Activated CD8-positive, alpha-beta T cell treated with anti-CD3 and anti-CD28 coated beads for 36 hours (primary cell): ENCODE measurements at places on chromosomes 5 and 9. TPM values are rescaled to one million over a fixed set of nuclear protein-coding genes. Genes with fewer than 3 reads are reported as not detected.

DNA sequence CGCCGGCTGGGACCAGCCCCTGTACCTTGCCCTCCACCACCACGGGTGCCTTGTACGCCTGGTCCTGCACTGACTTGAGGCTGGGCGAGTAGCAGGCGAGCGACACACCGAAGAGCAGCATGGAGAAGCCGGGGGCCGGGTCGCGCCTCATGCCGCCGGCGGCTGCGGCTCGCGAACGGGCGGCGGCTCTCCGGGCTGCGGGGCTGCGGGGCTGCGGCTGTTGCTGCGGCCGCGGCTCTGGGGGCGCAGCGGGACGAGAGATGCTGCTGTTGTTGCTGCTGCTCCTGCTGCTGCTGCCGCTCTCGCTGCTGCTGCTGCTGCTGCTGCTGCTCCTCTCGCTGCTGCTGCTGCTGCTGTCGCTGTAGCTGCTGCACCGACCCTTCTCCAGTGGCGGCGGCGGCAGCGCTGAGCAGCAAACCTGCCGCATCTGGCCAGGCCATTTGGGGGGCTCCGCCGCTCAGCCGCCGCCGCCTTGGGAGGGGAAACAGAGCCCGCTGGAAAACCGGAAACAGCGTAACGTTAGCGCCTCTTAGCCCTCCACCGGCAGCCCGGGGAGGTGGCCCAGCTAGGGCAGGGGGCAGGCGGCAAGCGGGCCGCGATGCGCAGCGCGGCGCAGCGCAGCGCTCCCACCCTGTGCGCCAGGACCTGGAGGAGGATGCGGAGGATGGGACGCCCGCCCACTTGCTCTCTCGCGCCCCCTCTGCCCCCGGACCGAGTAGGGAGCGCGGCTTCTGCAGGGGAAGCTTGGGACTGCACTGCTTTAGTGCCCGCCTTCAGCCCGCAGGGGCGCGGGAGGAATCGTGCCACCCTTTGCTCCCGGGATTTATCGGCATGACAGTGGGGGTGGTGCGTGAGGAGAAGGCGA lies at the start of gene NRG2:
TSS of gene NRG2 (minus strand) at position 657 of the 865 bp plus-strand sequence.
- DNase-seq, result peak; percentile 47

DNA sequence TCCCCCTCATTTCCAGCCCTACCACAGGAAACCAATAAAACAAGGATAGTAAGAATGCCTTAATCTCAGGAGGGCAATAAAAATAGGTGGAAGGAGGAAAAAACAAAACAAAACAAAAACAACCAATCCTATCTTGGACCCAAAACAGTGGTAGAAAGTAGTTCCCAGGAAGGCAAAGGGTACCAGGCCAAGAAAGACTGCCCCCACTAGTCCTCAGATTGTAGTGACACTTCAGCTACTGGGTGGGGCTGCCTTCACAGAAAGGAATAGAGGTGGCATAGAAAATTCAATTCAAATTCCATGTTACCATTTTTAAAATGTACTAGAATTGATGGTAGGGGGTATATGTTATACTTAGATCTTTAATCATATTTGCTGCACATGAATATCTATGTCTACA lies 59.3 kb downstream of the DPYSL3 start:
- no peak for DNase-seq

- DNase-seq, result no peak
Measured at GRCh38 chr9:111659691-111660090, 1.7 kb upstream of the GNG10 start.

DNA sequence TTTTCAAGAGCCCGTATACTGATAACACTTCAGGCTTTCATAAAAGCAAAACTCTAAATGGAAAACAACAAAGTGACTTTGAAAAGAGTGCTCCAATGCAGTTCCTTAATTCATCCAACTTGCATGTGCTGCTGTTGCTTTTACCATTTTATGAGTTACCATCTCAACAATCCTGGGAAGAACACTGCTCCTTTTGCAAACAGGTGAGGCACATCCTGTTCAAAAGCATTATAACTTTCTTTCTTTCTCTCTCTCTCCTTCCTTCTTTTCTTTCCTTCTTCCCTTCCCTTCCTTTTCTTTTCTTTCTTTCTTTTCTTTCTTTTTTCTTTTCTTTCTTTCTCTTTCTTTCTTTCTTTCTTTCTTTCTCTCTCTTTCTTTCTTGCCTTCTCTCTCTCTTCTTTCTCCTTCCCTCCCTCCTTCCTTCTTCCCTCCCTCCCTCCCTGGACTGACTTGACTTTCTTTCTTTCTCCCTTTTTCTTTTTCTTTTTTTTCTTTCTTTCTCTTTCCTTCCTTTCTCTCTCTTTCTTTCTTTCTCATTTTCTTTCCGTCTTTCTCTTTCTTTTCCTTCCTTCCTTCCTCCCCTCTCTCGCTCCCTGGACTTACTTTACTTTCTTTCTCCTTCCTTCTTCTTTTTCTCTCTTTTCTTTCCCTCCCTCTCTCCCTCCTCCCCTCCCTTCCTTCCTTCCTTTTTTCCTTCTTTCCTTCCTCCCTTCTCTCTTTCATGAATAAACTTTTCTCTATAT lies 11.2 kb upstream of the PARP8 start:
- DNase-seq, result no peak

DNA sequence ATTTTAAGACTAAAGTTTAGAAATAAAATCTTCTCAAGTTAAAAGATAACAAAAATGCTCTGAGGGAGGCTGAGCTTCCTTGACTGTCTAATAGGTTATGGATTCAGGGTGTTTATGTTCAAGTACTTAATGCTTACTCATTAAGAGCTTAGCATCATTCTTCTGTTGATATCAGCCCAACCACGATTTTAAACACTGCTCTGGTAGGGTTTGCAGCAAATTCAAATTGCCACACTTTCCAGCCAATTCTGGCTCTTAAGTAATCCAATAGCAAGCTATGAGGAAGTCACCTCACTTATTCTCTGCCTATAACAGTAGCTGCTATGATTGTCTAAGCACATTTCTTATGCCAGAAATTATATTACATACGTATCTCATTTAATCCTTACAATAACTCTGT lies 191.0 kb upstream of the KIF2A start:
- no peak for DNase-seq

GRCh38 chr5:168342151-168342825 lies 50.8 kb downstream of the WWC1 start:
- DNase-seq, result no peak

GRCh38 chr5:395156-395920 lies 47.6 kb upstream of the EXOC3 start:
- DNase-seq, result no peak

DNA sequence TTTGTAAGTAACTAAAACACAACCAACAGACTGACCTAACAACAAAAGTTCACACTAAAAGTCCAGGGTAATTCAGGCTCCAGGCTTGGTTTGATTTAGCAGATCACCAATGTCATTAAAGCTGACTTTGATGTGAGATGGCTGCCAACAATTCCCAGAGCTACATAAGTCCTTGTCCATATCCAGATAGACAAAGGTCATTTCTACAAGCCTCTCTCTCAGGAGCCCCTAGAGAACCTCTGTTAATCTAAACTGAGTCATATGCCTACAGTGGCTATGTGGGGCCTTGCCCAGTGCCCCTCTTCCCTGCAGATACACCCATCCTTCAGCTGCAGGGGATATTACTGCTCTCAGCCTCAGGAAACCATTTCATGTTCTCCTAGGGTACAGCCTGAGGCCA lies 18.2 kb upstream of the ANP32B start:
- no peak for DNase-seq

DNA sequence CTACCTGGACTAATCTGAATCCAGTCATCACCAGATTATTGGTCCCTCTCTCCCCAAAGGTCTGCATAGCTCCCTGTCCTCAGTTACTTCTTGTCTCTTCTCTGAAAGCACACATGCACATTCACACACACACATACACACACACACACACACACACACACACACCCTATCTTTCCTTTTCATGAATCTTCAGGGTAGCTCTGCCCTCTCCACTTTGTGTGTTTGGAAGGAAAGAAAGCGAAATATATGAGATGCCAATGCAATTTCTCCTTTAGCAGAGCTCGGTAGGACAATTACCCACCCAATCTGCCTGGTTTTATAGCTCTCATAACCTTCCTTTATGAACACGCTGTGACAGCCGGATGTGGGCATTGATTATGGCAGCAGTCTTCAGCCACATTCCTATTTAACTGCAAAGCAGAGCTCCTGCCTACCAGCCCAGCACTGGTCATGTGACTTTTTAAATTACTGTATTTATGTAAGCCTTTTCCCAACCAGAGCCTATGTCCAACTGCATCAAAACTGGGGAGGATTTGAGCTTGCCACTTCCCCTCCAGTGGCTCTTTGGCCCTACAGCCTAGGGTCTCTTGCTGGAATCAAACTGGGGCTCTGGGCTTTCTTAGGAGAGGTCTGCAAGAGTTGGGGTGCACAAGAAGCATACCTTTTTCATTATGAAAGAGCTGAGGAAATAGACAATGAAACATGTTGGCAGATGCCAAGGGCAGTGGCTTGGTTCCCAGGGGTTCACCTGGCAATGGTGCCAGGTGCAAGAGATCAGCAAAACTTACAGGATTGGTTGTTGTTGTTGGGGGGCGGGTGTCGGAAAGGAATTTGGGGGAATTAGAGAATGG lies 20.8 kb upstream of the MATR3 start:
- DNase-seq, result peak; percentile 67

Gene FIBCD1
- not detected for total RNA-seq

- DNase-seq, result no peak
Measured at GRCh38 chr5:158133369-158133768, 274.4 kb upstream of the CLINT1 start.

Gene MOB3B
- total RNA-seq, result 0.67 TPM

DNA sequence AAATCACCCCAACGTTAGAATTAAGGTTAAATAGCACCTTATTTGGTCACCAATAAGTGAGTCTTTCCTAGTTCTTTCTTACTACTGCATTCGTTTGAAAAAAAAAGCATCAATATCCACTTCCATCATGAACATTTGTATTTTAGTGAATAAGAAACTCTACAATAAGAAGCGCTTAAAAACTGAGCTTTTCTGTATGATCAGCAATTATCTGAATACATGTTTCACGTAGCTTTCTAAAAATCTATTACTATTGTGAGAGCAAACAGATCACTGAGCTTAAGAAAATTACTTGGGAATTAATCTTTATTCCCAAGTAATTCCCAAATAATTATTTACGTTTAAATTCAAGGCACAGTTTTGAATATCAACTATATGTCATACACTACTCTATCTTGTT lies 32.5 kb downstream of the ZDHHC21 start:
- DNase-seq, result no peak

Gene COL5A1
- 0.29 TPM for total RNA-seq

GRCh38 chr9:135295551-135296300 lies 183.9 kb upstream of the PPP1R26 start:
- DNase-seq, result no peak

Gene RNF14
- total RNA-seq, result 34.1 TPM

GRCh38 chr5:180209137-180209581 lies at the start of gene RASGEF1C:
RASGEF1C (minus strand) TSS chr5:180209211; CDS start chr5:180138052, 71,159 bp downstream.
- DNase-seq, result peak; percentile 68

- no peak for DNase-seq
Measured at GRCh38 chr5:133241179-133242092, 189.6 kb downstream of the HSPA4 start.

- no peak for DNase-seq
Measured at GRCh38 chr5:171445644-171446516, 26.4 kb downstream of the FGF18 start.

- no peak for DNase-seq
Measured at GRCh38 chr9:28503573-28503972, 930.3 kb upstream of the C9orf72 start.

Gene ORM2
- not detected for total RNA-seq

GRCh38 chr5:60538955-60539866 lies 160.8 kb downstream of the DEPDC1B start:
- no peak for DNase-seq

- DNase-seq, result no peak
Measured at GRCh38 chr5:174825587-174825986, 101.2 kb downstream of the MSX2 start.
